ENCODE measurements at places on chromosomes 2 and 18.

DNA sequence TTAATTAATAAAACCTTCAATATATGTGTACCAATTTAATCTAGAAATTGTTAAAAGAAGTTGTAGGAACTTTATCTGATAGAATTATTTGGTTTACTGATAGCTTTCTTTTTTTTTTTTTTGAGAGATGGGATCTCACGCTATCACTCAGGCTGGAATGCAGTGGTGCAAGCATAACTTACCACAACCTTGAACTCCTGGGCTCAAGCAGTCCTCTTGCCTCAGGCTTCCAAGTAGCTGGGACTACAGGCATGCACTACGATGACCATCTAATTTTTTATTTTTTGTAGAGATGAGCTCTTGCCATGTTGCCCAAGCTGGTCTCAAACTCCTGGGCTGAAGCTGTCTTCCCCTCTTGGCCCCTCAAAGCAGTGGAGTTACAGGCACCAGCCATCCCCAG is 66.8 kb downstream of the CCDC138 start:
- DNase-seq = no peak

DNA sequence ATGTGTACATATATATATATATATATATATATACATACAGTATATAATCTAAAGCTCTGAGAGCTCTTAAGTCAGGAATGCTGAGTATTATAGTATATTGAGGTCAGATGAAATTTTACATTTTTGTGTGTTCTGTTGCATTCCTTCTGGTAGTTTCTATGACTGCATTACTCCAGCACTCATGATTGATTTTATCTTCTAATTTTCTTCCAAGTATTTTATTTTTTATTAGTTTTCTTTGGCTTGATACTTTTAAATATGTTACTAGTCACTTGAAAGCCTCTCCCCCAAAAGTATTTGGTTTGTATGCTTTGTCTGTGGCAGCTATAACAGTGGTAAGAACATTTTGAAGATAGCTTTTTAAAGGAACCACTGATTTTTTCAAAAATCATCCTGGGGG is 25.0 kb downstream of the METTL21A start:
- DNase-seq = no peak

DNA sequence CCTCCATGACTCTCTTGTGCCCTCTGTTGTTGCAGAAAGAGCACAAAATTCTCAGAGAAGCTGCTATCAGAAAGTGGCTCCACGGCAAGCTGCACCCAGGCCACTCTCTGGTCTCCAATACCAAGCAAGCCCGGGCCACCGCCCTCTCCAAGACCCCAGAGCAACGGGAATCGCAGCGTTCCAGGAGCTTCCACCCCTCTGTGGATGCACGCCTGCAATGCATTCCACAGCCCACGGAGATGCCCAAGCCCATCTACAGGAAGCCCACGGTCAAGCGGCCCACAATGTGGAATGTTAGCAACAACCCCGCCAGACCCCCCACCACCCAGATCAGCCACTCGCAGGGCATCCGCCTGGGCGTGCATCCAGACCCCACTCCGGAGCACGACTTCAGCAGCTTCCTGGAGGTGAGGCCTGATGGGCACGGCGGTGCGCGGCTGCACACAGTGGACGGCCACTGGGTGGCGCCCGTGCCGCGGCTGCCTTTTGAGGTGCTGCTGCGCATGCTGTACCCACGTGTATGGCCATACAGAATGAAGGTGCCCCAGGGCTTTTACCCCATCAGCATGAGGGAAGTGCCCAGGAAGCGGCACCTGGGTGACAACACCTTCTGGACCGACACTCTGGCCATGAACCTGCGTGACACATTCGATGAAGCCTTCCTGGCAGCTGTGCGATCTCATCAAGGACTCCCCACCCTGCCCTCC is 6.3 kb downstream of the ANKRD53 start:
- DNase-seq = peak; percentile 85

GRCh38 chr2:136783856-136784255 is 18.5 kb downstream of the THSD7B start:
- DNase-seq = no peak

DNA sequence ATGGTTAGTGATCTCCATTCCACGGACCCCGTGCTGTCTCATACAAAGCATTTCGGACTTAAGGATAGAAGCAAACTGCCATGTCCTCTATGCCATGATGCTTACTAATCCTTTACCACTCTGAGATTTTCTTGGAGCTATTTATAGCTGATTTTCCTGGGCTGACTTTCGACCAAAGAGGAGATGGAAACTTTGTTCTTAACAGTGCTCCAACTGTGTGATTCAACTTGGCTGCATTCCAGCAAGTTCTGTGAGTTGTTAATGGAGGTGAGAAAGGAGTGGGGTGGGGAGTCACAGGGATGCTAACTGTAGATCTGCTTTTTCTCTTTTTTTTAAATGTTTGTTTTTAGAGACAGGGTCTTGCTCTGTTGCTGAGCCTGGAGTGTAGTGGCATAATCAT is 45.5 kb upstream of the MSH2 start:
- DNase-seq = no peak

All from WERI-Rb-1 (cell line).